CD8-positive, alpha-beta memory T cell (primary cell): ENCODE measurements at places on chromosomes 1 and 21. TPM values are rescaled to one million over a fixed set of nuclear protein-coding genes. Genes with fewer than 3 reads are reported as not detected.

DNA sequence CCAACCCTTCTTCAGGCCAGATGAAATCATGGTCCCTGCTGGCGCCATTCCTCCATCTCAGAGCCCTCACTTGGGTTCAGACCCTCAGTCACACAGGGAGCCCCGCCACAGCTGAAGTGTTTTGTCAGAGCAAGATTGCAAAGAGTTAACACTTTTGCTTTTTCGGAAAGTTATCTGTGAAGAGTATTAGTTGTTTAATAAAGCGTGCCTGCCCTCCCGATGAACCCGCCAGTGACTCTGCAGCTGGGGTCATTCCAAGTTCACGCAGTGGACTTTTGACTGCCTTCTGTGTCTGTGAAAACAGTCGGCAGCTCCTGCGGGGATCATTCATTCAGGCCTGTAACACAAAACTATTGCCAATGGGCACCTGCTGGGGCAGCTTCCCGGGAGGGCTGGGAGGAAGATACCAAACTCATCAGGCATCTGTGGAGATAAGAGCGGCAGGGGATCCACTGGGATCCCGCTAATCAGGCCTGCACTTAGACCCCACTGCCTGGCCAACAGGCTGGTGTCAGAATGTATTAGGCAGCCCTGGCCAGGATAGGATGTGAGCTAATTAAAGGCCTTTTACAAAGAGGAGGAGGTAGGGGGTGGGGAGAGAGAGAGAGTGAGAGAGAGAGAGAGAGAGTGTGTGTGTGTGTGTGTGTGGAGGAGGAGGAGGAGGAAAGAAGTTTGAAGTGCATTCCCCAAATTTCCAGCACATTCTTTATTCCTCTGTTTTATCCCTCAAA is 184.5 kb downstream of the DHRS3 start:
- DNase-seq = no peak

Gene HAPLN2
- not detected for total RNA-seq

Gene LEPROT
- 16.4 TPM for total RNA-seq

- peak; percentile 80 for DNase-seq
These were observed 16.5 kb upstream of the AGTRAP start for GRCh38 chr1:11719313-11720032.

GRCh38 chr1:10132316-10132715 is 78.1 kb upstream of the KIF1B start:
- DNase-seq = no peak

DNA sequence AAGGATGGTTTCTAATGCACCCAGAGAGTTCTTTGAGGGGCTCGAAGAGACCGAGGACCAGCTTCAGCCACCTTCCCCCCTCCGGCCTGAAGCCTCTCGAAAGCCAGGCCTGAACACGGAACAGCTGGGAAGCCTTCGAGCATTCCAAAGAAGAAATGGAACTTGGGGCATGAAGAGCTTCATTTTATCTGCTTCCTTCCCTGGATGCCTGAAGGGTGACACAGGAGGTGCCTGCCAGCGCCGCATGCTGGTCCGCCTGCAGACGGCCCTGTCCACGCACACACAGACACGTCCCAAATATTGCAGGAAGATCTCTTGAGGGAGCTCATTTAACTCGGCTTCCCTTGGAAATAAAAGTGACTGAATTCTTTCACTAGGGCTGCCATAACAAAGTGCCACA is 73.7 kb downstream of the TOMM20 start:
- DNase-seq = no peak

GRCh38 chr1:22188914-22189313 is 46.0 kb upstream of the WNT4 start:
- DNase-seq = no peak

GRCh38 chr1:195717651-195718050 is 890.6 kb downstream of the KCNT2 start:
- DNase-seq = no peak

DNA sequence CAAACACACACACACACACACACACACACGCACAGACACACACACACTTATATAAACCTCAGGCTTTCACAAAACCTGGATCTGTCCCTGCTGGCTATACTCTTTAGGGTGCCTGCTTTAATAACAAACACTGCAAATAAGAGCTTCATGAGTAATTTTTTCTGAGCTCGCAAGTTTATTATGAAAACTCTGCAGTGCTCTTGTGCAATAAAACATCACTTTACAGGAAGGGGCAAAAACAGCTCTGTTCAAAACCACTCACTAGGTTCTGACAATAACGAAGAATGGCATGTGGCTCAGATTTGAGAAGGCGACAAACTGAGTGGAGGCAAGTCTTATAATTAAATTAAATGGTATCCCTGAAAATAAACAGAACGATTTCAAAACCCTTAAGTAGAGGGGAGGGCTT is 42.6 kb upstream of the CTPS1 start:
- no peak for DNase-seq

Gene OR6K2
- total RNA-seq = not detected

GRCh38 chr1:70672442-70672888 is 261.4 kb downstream of the CTH start:
- DNase-seq = no peak

GRCh38 chr1:204282761-204283221 is 69.0 kb upstream of the GOLT1A start:
- no peak for DNase-seq

Gene C1orf167
- not detected for total RNA-seq
